ENCODE measurements at places on chromosomes 3 and 15.

DNA sequence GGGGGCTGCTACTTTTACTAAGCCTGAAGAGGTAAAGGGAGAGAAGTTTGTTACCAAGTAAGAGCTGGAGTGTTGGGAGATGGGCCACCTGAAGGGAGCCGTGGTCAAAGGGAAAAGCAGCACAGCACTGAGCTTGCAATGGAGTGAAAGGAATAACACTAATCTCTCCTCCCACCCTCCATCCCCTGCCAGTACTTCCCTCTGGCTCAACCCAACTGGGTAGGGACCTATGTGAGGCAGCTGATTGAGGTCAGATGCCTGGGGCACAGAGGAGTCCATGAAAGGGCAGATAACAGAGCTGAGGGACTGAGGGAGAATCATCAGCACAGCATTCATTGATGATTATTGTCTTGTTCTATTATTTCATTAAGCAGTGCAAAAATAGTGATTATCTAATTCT is 212.4 kb upstream of the TBC1D5 start:
- DNase-seq = no peak

GRCh38 chr15:63891768-63892133 is 58.0 kb upstream of the HERC1 start:
- DNase-seq = no peak

- DNase-seq = no peak
Measured at GRCh38 chr3:150180334-150180733, 209.6 kb upstream of the PFN2 start.

DNA sequence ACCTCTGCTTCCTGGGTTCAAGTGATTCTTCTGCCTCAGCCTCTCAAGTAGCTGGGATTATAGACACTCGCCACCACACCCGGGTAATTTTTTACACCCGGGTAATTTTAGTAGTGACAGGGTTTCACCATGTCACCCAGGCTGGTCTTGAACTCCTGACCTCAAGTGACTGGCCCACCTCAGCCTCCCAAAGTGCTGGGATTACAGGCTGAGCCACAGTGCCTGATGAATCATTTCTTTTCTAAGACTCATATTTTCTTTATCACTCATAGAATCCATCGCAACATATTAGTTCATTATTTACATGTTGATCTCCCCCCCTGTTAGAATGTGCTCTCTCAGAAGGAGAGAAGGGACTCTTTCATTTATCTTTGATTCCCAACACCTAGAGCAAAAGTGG is 109.5 kb upstream of the PTPRG start:
- DNase-seq = no peak

DNA sequence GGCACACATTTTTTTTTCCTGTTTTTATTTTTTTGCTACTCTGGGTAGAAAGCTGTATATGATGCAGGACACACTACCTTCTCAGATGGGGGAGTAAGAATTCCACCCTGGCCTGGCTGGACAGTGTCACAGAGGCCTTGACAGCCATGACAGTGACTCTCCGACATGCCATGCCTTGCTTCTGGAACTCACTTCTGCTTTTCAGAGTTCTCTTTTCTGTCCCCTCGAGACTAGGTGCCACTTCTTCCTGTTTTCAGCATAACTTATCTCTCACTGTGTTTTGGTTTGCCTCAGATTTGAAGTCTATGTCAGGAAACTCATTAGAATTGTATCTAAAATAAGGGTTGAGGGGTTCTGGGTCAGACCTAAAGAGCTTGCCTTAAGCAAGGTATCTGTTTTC is 69.1 kb upstream of the SEC13 start:
- no peak for DNase-seq

DNA sequence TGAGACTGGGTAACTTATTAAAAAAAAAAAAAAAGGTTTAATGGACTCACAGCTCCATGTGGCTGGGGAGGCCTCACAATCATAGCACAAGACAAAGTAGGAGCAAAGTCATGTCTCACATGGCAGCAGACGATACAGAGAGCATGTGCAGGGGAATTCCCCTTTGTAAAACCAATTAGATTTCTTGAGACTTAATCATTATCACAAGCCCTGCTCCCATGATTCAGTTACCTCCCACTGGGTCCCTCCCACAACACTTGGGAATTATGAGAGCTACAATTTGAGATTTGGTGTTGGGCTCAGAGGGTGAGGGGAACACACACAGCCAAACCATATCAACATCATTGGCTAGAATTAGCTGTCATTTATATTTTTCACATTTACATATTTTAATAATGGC is 221.0 kb downstream of the RSRC1 start:
- DNase-seq = no peak

- no peak for DNase-seq
Measured at GRCh38 chr3:65548848-65549625, 489.7 kb downstream of the MAGI1 start.

GRCh38 chr3:29940759-29941323 is 660.0 kb downstream of the RBMS3 start:
- no peak for DNase-seq

DNA sequence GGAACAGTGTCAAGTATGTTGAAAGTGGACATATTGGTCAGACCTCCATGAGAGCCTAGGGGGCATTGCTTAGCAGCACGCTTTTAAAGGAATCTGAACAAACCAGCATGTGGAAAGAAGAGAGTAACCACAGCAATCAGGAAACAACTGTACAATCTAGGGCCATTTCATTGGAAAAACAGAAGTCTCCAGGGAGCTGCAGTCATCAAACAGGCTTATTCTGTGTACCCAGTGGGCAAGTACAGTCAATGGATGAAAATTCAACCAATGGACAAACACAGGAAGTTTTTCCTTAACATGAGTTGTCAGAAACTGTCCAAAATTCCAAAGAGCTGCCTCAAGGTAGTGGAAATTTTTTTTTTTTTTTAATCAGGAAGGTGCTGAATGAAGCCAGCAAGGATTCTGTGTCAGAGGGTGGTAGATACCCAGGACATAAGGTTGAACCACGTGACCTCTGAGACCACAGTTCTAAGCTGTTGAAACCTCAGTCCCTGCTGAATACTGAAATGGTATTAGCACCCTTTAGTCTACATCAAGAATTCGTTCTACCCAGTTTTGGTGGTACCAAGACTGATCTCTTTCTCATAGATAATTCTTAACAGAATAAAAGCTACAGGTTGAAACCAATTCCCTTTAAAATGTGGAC is 4.4 kb upstream of the DLG1 start:
- no peak for DNase-seq

- no peak for DNase-seq
Measured at GRCh38 chr3:126101521-126101982, 17.6 kb upstream of the SLC41A3 start.

DNA sequence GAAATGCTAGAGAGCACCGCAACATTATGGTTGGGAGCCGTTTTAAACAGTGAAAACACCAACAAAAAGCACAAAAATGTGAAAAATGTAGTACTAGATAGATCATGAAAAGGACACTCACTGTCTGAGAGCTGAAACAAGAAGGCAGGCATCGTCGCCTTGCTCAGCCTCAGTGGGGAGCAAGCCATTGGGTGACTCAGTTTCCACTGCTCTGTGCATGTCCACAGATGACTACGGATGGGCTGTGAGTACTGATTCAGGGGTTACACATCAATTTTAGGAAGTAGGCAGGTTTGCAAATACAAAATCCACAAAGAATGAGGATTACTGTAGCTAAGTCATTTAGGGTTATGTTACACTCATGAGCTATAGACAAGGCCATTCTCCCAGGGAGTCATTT is 10.8 kb downstream of the NOX5 start:
- DNase-seq = no peak

DNA sequence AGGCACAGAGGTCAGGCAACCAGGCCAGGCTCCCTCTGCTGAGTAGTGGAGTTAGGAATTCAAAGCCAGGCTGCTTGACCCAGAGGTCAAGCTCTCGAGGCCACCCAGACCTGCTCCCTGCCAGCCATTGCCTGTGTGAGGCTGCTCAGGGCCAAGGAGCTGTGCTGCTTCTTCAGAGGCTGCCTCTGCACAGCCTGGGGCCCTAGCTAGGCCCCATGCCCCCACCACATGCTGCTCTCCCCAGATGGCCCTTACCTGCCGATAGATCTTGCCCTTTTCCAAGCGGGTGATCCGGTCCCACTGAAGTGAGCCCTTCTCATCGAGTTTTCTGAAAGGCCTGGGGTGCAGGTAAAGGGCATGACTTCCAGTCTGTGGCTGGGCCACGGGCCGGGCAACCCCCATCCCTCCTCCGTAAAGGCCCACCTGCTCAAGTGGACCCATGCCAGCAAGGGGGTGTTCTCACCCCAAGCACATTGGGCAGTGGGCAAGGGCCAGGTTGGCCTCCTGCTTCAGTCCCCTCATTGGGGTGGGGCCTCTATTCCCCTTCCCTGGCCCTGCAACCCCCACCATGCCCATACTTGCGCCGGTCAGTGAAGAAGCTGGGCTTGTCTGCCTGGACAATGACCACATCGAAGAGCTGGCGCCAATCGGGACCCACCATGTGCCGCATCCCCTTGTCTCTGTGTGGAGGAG is 6.5 kb downstream of the NT5DC2 start:
- no peak for DNase-seq

DNA sequence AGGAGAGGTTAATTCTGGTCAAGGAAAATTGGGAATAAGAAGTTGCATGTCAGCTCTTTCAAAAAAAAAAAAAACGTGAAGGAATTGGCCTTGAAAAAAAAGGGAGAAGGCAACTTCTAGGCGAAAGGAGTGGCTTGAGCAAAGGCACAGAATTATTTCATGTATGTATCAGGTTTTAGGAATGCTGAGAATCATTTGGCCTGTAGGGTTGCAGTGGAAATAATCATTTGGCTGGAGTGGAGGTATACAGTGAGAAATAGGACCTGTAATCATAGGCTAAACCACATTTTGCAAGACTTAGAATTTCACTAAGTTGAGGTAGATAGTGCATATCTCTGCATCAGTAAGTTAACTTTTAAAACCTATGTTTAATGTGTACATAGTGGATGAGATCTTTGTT is 54.9 kb downstream of the EPHA6 start:
- DNase-seq = no peak

DNA sequence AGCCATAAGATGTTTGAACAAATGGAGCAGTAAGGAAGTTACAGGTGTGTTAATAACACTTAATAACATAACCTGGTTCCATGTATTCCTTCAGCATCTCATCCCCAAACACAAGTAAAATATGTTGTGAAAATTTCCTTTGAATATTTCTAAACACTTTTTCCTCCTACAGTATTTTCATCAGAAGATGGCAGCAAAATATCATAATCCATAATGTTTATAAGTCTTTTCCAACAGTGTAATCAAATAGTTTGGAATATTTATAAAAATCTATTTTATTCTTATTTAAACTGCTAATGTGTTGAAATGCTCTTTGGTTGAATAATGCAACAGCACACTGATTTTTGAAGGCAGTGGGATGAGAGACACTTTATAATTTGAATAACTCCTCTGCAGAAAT is 1020.5 kb downstream of the OTOL1 start:
- DNase-seq = no peak

- no peak for DNase-seq
Measured at GRCh38 chr3:44899683-44900367, 25.4 kb downstream of the TGM4 start.

- DNase-seq = no peak
Measured at GRCh38 chr3:107416138-107416537, 38.9 kb downstream of the CCDC54 start.

DNA sequence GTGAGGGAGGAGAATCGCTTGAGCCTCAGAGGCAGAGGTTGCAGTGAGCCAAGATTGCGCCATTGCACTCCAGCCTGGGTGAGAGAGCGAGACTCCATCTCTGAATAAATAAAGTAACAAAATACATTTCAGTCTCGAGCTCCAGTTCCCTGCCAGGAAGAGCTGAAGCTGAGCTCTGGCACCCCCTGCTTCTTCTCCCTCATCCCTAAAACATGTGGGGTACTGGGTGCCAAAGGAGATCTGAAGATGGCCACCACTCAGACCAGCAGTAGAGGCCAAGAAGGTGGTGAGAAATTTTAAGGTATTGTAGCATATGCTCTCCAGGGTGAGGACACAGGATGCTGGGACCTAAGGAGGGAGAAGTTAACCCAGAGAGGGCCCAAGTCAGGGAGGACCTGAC is 75.0 kb upstream of the CGNL1 start:
- no peak for DNase-seq

- no peak for DNase-seq
Measured at GRCh38 chr3:190492966-190493365, 20.9 kb upstream of the IL1RAP start.

GRCh38 chr3:170889132-170889531 is 19.1 kb upstream of the RPL22L1 start:
- DNase-seq = no peak

- DNase-seq = no peak
Measured at GRCh38 chr3:120568202-120568531, 28.0 kb upstream of the NDUFB4 start.

- no peak for DNase-seq
Measured at GRCh38 chr3:4392992-4393391, 74.1 kb downstream of the SUMF1 start.

DNA sequence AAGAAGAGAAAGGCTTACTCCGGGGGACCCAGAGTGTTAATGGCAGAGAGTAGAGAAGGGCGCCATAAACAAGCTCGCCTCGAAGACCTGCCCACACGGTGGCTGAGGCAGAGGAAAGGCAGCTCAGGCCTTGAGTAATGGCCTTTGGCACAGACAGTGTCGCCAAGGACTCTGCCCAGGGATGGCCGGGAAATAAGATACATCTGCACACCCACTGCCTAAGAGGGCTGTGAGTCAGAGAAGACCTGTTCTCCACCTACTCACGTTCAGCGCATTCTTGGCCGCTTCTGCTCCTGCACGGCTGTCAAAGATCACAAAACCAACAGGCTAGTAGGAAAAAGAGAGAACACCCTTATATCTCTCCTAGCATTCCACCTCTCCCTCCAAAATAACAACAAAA is 26.2 kb downstream of the RBPMS2 start:
- no peak for DNase-seq

DNA sequence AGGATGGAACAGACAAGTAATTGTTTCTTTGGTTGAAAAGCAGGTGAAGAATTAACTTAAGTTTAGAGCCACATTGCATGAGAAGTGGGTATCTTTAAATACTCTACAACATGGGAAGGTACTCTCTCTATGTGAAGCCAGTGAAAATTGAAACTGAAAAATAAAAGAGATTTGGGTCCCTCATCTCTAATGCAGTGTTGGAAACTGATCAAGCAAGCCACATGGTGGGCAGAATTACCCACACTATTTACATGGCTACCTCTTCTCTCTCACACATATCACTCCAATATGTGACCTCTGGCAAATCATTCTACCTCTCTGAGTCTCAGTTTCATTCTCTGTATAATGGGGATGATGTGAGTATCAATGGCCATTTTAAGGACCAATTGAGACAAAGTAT is 339.0 kb downstream of the IL5RA start:
- DNase-seq = no peak

- DNase-seq = no peak
Measured at GRCh38 chr3:130457671-130458070, 59.3 kb upstream of the COL6A6 start.

GRCh38 chr3:36959821-36960220 is 15.0 kb upstream of the TRANK1 start:
- DNase-seq = no peak

DNA sequence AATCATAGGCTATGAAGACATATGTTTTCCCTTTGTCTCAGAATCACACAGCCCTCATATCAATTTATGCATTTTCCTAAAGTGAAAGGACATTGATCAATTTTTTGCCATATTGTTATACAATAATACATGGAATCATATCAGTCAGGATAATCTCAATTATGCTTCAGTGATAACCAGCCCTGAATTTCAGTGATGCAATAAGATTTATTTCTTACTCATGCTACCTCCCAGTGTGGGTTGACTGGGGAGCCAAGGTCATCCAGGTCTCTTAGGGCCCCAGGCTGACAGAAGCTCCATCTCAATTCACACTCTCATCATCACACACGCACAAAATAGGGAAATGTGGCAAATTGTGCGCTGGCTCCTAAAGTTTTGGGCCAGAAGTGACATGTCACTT is 44.2 kb upstream of the TNIK start:
- DNase-seq = no peak
